ENCODE measurements at places on chromosomes 12 and 14.
A peak's percentile ranks its signal among the peaks of the same experiment; 100 is the strongest.

GRCh38 chr14:54267172-54267571 is 129.6 kb upstream of the CDKN3 start:
- DNase-seq = no peak
- no peaks in the 10 kb centered on the region for H3K36me3 ChIP-seq
- no peak overlapping the region for H3K27ac ChIP-seq
- H3K4me3 ChIP-seq = no peak overlapping the region
- no peaks in the 10 kb centered on the region for H3K4me1 ChIP-seq

GRCh38 chr14:84520711-84521338 is 1009.1 kb upstream of the FLRT2 start:
- H3K36me3 ChIP-seq = no peaks in the 10 kb centered on the region
- peak; percentile 66 for DNase-seq
- H3K4me1 ChIP-seq = no peaks in the 10 kb centered on the region
- no peak overlapping the region for H3K4me3 ChIP-seq

DNA sequence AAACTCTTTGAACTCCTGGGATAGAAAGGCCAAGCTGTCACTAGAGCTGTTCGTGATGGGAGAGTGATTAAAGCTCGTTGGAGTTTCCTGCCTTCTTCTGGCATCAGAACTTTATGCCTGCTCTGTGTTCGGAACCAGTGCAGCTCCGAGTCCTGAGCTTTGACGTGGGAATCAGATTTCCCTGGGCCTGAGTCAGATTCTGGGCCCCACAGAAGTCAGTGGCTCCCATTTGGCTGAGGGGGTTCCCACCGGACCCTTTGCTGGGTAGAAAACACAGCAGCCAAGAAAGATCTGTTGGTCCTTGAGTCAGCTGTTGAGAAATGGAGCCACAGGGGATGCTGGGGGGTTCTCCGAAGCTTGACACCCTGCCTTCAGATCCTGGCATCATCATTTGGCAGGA is 238.0 kb downstream of the CHST11 start:
- H3K4me1 ChIP-seq = peaks cover 10% of the 10 kb centered on the region
- no peak overlapping the region for H3K4me3 ChIP-seq
- no peak for DNase-seq
- no peaks in the 10 kb centered on the region for H3K36me3 ChIP-seq
- peak overlapping the region; percentile 73 for H3K27ac ChIP-seq

GRCh38 chr12:111494676-111495075 is 89.0 kb downstream of the SH2B3 start:
- no peak for DNase-seq
- H3K36me3 ChIP-seq = peaks cover 24% of the 10 kb centered on the region
- H3K4me3 ChIP-seq = no peak overlapping the region

- no peak overlapping the region for H3K27ac ChIP-seq
- no peak overlapping the region for H3K4me3 ChIP-seq
- peak; percentile 78 for DNase-seq
- H3K27me3 ChIP-seq = no peaks in the 10 kb centered on the region
- no peaks in the 10 kb centered on the region for H3K4me1 ChIP-seq
Measured at GRCh38 chr12:7832059-7832696, 40.5 kb downstream of the SLC2A14 start.

DNA sequence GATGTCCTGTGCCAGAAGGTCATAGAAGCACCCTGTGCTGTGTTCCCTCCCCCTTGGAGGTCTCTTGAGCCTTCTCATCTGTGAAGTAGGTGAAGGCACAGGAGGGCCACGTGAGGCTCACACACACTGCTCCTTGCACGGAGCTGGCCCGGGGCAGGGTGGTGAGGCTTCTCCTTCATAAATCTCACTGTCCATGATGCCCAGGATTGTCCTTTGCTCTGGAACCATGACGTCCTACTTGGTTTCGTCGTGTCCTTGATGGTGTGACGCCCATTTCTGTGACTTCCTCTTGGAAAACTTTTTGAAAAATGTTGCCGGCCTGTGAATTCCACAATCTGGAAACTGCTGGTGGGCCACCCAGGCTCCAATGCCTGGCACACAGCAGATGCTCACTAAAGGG is 34.4 kb downstream of the SH2B3 start:
- no peak for DNase-seq
- H3K36me3 ChIP-seq = peaks cover 5% of the 10 kb centered on the region
- H3K4me3 ChIP-seq = no peak overlapping the region
- H3K4me1 ChIP-seq = peaks cover 1% of the 10 kb centered on the region

GRCh38 chr14:80954687-80955299 is 628 bp upstream of the TSHR start:
- no peaks in the 10 kb centered on the region for H3K4me1 ChIP-seq
- peaks cover 29% of the 10 kb centered on the region for H3K27me3 ChIP-seq
- no peak overlapping the region for H3K27ac ChIP-seq
- peak overlapping the region; percentile 38 for H3K4me3 ChIP-seq
- DNase-seq = peak; percentile 88

GRCh38 chr12:92466391-92467305 is 236.1 kb upstream of the PLEKHG7 start:
- H3K27ac ChIP-seq = peak overlapping the region; percentile 36
- H3K27me3 ChIP-seq = no peaks in the 10 kb centered on the region
- no peaks in the 10 kb centered on the region for H3K36me3 ChIP-seq
- no peak overlapping the region for H3K4me3 ChIP-seq
- DNase-seq = no peak
- peaks cover 52% of the 10 kb centered on the region for H3K4me1 ChIP-seq

GRCh38 chr12:3611860-3612703 is 121.1 kb downstream of the PRMT8 start:
- no peak overlapping the region for H3K4me3 ChIP-seq
- no peak overlapping the region for H3K27ac ChIP-seq
- H3K27me3 ChIP-seq = no peaks in the 10 kb centered on the region
- peaks cover 6% of the 10 kb centered on the region for H3K4me1 ChIP-seq

DNA sequence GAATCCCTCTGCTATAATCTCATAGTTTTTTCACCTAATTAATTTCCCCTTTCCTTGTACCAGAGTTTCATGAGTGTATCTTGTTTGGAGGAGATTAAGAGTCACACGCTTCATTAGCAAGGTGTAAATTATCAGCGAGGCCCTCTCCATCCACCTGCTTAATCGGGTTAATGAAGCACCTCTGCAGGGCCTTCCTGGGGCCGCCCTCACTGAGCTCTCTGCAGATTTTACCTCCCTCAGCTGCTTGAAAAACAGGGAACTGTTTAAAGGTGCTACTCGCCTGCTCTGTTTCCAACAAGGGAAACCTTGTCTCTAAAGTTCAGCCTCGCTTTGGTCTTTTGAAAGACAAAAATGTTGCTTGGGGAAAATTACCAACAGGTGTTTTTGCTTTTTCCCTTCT is 35.8 kb downstream of the OTX2 start:
- H3K4me1 ChIP-seq = no peaks in the 10 kb centered on the region
- no peak for DNase-seq
- peaks cover 10% of the 10 kb centered on the region for H3K27me3 ChIP-seq
- H3K27ac ChIP-seq = no peak overlapping the region

GRCh38 chr12:49098035-49098451 is 3.4 kb upstream of the DHH start:
- H3K4me3 ChIP-seq = no peak overlapping the region
- H3K27ac ChIP-seq = no peak overlapping the region
- H3K27me3 ChIP-seq = peaks cover 28% of the 10 kb centered on the region
- peak; percentile 64 for DNase-seq
- H3K36me3 ChIP-seq = peaks cover 39% of the 10 kb centered on the region

- DNase-seq = no peak
- no peak overlapping the region for H3K4me3 ChIP-seq
- no peaks in the 10 kb centered on the region for H3K4me1 ChIP-seq
- no peak overlapping the region for H3K27ac ChIP-seq
Measured at GRCh38 chr14:57846596-57846995, 19.3 kb downstream of the SLC35F4 start.

DNA sequence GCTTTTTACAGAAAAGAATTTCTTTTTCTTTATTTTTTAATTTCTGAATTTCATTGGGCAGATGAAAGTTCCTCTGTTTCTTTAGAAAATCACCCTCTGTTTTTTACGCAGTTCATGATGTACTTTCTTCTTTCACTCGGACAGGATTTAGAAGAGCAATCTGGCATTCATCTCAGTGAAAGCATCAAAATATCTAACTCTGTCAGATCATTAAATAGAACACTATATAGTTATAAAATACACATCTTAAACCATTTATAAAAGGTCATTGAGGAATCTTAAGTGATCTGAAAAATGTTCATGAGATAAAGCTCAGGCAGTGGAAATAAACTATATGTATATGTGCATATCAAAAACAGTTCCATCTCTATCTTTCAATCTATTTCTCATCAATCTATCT is 3.9 kb downstream of the IFNG-AS1 start:
- no peak overlapping the region for H3K4me3 ChIP-seq
- no peak for DNase-seq
- H3K27ac ChIP-seq = no peak overlapping the region
- no peaks in the 10 kb centered on the region for H3K36me3 ChIP-seq
- no peaks in the 10 kb centered on the region for H3K27me3 ChIP-seq

DNA sequence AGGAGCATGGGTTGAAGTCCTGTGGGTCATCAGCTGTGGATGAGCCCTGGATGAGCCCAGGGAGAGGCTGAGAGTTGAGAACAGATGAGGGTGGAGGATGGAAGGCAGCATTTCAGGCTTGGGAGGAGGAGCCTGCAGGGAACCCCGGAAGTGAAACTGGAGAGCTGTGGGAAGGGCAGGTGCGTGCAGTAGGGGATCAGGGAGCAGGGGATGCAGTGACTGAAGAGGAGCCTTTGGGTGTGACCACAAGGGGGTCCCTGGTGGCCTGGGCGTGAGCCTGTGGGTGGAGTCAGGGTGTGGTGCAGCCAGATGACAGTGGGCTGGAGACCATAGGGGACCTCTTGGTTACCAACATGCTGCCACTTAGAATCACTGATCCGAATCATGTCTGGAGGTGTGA is 115.5 kb downstream of the PAPOLA start:
- H3K27ac ChIP-seq = no peak overlapping the region
- no peaks in the 10 kb centered on the region for H3K36me3 ChIP-seq
- H3K27me3 ChIP-seq = no peaks in the 10 kb centered on the region
- DNase-seq = no peak
- H3K4me1 ChIP-seq = no peaks in the 10 kb centered on the region

DNA sequence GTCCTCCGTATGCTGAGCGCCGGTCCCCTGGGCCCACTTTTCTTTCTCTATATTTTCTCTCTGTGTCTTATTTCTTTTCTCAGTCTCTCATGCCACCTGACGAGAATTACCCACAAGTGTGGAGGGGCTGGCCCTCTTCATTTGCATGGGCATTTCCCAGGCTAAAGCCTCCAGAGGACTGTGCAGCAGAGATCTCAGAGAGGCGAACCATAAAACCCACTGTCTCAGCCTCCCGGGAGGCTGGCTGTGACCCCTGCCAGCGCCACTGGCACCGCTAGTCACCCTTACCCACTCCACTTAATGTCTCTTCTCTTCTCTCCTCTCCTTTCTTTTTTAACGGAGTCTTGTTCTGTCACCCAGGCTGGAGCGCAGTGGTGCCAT is 7.1 kb upstream of the SERPINA9 start:
- no peak overlapping the region for H3K4me3 ChIP-seq
- no peaks in the 10 kb centered on the region for H3K4me1 ChIP-seq
- no peak overlapping the region for H3K27ac ChIP-seq

GRCh38 chr12:90979951-90980350 is 24.8 kb downstream of the EPYC start:
- no peak overlapping the region for H3K27ac ChIP-seq
- no peaks in the 10 kb centered on the region for H3K4me1 ChIP-seq
- no peak overlapping the region for H3K4me3 ChIP-seq
- no peak for DNase-seq

DNA sequence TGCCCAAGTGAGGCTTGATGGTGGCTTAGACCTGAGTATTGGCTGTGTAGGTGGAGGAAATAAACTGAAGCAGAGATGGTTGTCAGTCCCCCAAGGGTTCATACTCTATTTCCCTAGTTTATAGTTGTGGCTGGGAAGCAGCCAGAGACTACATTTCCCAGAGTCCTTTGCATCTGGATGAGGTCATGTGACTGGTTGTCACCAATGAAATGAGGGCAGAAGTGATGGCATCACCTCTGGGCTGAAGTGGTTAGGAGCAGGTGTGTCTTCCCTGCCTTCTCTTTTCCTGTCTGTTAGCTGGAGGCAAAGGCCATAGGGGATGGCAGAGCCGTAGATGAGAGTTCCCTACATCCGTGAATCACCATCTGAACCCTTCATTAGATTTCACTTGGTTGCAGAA is 16.3 kb upstream of the NOS1 start:
- no peak overlapping the region for H3K4me3 ChIP-seq
- peaks cover 4% of the 10 kb centered on the region for H3K27me3 ChIP-seq
- H3K4me1 ChIP-seq = no peaks in the 10 kb centered on the region
- DNase-seq = no peak
- H3K36me3 ChIP-seq = no peaks in the 10 kb centered on the region

DNA sequence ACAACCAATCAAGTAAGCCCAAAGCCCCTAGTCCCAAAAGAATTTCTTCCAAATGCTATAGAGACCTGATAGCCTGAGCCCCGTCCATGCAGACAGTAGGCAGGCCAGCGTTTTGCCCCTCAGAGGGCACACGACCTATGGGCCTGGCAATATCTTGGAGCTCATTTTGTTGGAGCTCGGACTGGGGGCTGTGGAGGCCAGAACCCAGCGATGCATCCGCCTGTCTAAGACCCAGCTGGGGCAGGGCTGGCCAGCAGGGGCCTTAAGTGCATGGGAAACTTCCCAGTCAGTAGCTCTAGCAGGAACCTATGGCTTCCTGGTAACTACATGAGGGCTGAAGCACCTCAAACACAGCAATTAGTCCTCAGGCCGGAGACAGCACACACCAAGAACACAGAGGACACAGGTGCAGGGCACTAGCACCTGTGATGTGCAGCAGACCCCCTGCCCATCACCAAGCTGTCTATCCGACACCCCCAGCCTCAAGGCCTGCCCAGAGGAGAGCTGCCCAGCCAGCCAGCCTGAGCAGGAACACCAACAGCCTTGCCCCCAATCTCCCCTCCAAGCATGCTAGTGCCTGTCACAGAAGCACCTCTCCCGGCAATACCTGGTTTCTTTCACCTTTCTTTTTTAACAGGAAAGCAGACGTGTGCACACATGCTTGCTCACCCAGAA is 50.8 kb downstream of the ARL6IP4 start:
- no peak for DNase-seq
- H3K4me3 ChIP-seq = no peak overlapping the region
- H3K27me3 ChIP-seq = peaks cover 5% of the 10 kb centered on the region
- peaks cover 14% of the 10 kb centered on the region for H3K4me1 ChIP-seq

DNA sequence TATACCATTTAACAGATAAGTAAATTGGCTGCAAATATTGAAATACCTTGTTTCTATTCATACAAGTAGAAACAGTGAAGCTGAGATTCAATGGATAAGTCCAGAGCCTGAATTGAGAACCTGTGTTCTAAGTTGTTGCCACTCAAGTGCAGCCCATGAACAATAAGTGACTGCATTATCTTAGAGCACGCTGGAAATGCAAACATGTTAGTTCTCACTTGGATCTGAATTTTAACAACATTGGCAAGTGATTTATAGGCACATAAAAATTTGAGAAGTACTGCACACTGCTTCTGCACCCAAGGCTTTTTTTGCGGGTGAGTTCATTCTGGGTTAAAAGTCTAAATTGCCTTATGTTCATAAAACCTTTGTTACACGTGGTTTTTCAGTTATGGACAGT is 484.3 kb downstream of the NAV3 start:
- H3K27me3 ChIP-seq = no peaks in the 10 kb centered on the region
- no peak for DNase-seq
- no peaks in the 10 kb centered on the region for H3K4me1 ChIP-seq
- no peaks in the 10 kb centered on the region for H3K36me3 ChIP-seq

GRCh38 chr14:53472306-53472705 is 319.2 kb upstream of the DDHD1 start:
- no peak for DNase-seq
- H3K27me3 ChIP-seq = peaks cover 26% of the 10 kb centered on the region
- no peak overlapping the region for H3K27ac ChIP-seq

- no peak overlapping the region for H3K4me3 ChIP-seq
- peaks cover 31% of the 10 kb centered on the region for H3K4me1 ChIP-seq
- H3K27ac ChIP-seq = no peak overlapping the region
- no peaks in the 10 kb centered on the region for H3K27me3 ChIP-seq
- no peak for DNase-seq
Measured at GRCh38 chr14:35338731-35339405, 46.7 kb downstream of the PSMA6 start.
